Memory B cell (primary cell): ENCODE measurements at places on chromosomes 16 and 17.

DNA sequence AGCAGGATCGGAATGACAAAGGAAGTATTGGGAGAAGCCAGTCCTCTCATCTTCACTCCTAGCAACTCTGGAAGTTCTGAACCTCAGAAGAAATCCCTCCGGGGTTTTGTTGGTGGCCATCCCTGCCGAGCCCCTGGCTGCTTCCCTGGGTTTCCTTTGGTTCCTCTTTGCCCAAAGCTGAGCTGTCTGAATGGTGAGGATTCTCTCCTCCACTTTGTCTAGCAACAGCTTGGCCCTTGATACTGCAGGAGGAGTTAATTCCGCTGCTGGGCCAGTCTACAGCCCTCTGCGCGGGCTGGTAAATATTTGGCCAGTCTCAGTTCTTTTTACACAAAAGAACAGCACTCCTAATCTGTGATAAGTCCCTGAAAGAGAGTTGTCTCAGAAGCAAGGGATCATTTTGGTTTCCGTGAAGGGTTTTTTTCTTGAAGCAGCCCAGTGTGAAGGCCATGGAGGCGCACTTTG lies 170.9 kb downstream of the RAB11FIP4 start:
- no peak for DNase-seq

DNA sequence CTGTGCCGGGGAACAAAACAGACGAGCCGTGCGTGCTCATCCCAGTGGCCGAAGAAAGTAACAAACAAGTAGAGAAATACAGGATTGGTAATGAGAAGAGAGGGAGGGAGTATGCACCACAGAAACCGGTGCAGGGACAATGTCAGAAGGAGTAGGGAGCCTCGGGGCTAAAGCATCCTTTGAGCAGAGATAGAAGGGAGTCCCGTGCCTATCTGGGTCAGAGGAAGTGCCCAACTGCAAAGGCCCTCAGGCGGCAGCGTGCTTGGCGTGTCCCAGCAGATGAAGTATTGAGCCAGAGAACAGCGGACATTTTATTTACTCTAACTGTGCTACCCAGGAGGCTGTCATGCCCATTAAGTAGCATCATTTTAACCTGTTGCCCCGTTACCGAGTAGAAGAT lies 114.9 kb upstream of the CACNG5 start:
- DNase-seq = no peak

GRCh38 chr16:86568677-86569623 lies 2.3 kb downstream of the FOXC2 start:
- no peak for DNase-seq

GRCh38 chr17:17628388-17629008 lies 37.0 kb upstream of the PEMT start:
- peak; percentile 18 for DNase-seq

DNA sequence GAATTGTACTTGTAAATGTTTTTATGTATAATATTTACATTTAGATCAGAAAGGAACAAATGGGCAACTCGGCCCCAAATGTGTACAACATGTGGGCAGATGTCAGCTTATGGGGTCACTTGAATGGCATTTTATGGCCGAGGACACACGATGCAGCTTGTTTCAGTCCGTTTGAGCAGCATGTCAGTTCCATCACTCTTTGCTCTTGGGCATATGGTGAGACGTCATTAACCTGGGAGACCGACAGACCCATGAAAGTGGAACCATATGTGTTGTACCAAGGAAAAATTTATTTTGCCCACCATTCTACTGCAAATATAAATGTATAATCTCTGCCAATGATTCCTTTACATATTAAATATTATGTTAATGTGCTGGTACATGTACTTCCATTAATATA lies 561.9 kb upstream of the SOX9 start:
- DNase-seq = no peak

GRCh38 chr17:29163563-29163962 lies 16.6 kb downstream of the MYO18A start:
- DNase-seq = no peak

- no peak for DNase-seq
Measured at GRCh38 chr17:65086465-65086864, 29.9 kb upstream of the GNA13 start.

GRCh38 chr17:57046749-57047148 lies 38.3 kb upstream of the AKAP1 start:
- DNase-seq = no peak

DNA sequence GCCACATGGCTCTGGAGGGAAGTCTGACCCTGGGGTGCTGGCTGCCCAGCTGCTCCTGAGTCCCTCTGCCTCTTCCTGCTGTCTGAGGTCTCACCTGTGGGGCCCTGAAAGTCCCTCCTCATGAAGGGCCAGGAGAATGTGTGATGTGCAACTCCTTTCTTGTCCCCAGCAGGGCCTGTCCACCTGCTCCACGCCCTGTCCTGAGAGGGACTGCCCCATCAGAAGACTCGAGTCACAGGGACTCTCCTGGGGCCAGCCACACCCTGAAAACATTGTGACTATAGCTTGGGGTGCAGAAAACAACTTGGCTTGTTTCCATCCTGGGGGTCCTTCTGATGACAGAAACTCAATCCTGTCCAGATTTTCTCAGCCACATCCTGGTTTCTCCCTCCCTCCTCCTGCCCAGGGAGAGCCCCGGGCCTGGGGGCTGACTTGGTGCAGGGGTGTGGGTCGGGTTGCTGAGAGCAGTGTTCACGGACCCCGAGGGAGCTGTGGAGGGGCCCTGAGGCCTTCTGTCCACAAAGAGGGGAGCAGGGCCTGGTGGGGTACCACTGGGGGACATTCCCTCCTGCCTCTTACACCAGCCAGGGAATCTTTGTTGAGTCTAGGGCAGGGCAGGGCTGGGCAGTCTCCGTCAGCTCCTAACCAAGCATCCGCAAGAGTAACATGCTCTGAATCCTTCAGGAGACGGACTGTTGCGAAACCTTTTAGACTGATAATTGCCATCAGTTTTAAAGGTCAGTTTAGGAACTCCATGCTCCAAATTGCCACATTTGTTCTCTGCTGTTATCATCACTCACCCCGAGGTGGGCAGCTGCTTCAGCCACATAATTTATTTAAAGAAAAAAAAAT lies 45.9 kb downstream of the NT5M start:
- no peak for DNase-seq

- DNase-seq = no peak
Measured at GRCh38 chr16:25395528-25395927, 137.9 kb upstream of the ZKSCAN2 start.

GRCh38 chr16:54510685-54511221 lies 224.2 kb upstream of the IRX3 start:
- DNase-seq = no peak

DNA sequence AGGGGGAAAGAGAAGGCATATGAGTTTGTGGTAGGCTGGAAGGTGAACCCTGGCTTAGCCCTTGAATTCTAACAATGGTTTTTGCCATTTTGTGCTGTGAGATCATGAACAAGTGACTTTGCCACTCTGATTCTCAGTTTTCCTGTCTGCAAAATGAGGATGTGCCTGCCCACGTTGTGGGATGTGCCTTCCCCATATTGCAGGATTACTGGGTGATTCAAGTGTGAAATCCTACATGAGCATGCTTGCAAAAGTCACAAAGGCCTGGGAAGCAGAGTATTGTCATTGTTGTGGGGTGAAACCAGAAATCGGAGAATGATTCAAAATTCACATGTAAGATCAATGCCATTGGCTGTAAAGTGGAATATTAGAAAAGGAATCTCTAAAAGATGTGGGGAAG lies 28.6 kb upstream of the TVP23A start:
- DNase-seq = no peak

- no peak for DNase-seq
Measured at GRCh38 chr17:4902540-4902939, 358 bp downstream of the CHRNE start.

DNA sequence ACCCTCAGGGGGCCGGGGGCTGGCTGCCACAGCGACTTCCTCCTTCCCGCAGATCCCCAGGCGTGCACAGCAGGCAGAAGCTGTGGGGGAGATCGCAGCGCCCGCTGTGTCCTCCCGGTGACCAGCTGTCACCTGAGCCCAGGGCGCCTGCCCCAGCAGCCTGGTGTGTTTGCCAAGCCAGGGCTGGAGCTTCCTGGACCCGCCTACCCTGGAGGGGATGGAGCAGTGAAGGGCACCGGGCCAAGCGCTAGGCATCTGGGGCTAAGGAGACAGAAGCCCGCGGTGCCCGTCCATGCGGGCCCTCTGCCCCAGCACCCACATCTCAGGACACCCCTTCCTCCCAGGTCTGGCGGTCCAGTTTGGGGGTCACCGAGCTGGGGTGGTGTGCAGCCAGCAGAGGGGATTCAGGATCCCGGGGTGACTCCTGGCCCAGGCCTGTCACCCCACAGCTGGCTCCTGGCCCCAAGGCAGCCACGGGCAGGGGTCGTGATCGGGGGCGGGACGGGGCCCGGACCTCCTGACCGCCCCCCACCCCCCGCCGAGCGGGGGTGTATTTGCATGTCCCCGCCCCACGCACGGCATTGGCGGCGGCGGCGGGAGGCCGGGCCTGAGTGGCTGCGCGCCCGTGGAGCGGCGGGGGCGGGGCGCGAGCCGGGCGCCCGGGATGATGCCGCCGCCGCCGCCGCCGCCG lies at the start of gene RAB26:
RAB26 (plus strand) TSS at position 645 of the 691 bp plus-strand sequence. CDS start 159 bp downstream, outside the sequence.
- peak; percentile 61 for DNase-seq

- DNase-seq = no peak
Measured at GRCh38 chr17:31411707-31412285, 20.3 kb downstream of the RAB11FIP4 start.

DNA sequence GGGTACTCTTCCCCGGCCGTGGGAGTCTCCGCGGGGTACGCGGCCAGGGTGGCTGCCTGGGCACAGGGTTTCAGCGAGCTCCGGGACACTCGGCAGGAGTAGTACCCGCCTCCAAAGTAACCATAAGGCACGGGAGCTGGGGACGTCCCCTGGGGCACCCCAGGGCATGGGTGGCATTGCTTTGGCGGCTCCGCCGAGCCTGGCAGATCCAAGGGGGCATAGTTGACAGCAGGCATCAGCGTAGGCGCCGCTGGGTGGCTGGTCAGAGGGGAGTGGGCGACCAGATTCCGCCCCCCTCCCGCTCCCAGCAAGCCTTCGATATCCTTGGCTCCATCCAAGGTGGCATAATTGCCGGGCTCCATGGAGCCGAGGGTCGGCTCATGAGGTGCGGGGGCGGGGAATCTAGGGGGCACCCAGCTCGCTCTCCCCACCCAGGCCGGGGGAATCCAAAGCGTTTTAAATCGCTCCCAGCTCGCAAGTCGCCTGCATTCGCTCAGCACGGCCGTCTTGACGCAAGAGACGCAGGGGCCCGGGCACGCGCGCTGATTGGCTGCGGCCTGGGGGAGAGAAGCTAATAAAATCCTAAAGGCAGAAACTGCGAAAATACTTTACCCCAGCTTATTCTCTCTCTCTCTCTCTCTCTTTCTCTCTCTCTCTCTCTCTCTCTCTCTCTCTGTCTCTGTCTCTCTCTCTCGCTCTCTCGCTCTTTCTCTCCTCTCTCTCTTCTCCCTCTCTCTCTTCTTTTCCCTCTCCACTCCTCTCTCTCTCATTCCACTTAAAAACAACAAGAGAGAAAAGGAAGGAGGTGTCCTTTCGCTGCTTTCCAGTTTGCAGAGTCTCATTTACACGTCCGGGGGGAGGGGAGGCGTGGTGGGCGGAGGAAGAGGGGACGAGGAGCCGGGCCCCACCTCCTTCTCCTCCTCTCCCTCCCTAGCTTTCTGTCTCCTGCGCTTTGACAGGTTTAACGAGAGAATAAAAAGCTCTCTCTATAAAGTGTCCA lies at the start of gene HOXB13:
HOXB13 (minus strand) TSS at position 519 of the 1,000 bp plus-strand sequence; CDS start at position 362, 157 bp downstream.
- no peak for DNase-seq

- no peak for DNase-seq
Measured at GRCh38 chr17:16277163-16277562, 60.2 kb downstream of the PIGL start.

- no peak for DNase-seq
Measured at GRCh38 chr16:72532906-72533410, 361.0 kb upstream of the PMFBP1 start.

DNA sequence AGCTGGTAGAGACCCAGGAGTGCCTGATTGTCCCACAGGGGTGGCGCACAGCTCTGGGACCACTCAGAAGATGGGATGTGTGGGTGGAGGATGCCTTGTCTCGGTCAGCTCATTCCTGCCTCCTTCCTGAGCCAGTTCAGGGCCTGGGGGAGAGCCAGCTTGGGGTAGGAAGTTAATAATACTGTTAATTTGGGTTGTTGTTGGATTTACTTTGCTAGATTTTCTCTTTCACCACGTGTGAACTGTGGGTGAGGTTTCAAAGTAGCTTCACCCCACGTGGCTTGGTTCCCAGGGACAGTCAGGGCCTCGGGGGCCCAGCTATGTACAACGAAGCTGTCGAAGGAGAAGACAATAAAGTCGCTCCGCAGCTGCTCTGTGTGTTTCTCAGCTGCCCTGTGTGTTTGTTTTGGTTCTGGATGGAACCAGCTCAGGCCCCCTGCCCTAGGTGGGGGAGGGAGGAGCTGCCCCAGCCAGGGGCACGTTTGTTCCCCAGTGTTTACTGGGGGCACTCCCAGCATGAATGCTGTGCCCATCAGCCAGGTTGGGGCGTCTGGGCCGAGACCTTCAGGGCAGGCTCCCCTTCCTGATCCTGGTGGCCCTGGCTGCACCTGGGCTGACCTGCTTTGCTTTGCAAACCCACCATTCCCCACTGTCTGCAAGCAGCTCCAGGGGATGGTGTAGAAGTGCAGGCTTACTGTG lies 2.3 kb downstream of the NUDT16L1 start:
- no peak for DNase-seq

- DNase-seq = no peak
Measured at GRCh38 chr16:78896280-78896679, 704.3 kb downstream of the MAF start.

- peak; percentile 5 for DNase-seq
Measured at GRCh38 chr17:32558326-32558955, 71.6 kb downstream of the CDK5R1 start.

DNA sequence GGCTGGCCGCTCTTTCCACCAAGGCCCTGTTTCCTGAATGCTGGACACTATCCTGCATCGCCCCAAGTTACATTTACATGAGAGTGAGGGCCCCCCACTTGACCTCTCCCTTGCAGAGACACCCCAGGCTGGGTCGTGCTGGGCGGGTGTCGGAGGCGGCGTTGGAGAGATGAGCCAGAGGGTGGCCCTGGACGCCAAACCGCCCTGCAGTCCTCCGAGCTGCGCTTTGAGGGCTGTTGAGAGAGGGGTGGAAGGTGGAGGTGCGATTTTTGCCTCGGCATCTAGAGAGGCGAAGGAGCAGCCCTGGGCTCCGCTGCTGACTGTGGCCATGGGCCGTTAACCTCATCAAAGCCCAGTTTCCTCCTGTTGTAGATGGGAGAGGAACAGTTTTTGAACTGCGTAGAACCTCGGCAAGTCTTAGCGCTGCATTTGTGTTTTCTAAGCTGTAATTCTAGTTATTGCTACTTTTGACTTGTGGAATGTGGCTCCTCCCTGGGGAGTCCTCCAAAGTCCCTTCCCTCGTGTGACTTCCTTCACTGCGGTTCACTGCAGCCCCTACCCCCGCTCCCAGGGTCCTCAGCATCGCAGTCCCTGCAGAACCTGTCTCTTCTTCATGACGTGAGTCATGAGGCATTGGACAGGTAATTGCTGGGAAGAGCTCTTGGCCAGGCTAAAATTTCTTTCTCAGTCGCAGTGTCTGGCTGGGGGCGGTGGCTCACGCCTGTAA lies 986 bp upstream of the ELOB start:
- DNase-seq = no peak
